ENCODE measurements at places on chromosomes 6 and 20.

- DNase-seq, result peak; percentile 70
These were observed 76.4 kb upstream of the RNF24 start for GRCh38 chr20:4091490-4092479.

DNA sequence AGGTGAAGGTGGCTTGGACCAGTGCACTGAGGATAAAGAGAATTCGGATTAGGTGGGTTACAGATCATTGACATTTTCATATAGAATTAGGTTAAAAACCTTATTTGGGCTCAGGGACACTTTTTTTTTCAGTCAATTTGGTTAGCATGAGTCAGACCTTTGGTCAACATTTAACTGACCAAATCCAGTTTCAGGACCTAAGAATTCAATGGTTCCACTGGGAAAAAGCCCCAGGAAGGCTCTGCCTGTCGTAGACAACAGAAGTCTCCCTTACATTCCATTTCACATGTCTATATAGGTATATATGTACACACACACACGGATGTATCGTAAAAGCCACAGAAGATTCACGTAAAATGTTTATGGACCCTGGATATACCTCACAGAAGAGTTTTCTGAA is 184.2 kb upstream of the RREB1 start:
- no peak for DNase-seq

- DNase-seq, result peak; percentile 79
These were observed 134.2 kb downstream of the TRIM27 start for GRCh38 chr6:28789553-28790083.

- DNase-seq, result no peak
These were observed 157.6 kb downstream of the SLC35B3 start for GRCh38 chr6:8277769-8278168.

- DNase-seq, result no peak
These were observed at the start of gene GJA10 for GRCh38 chr6:89894169-89894568. TSS of gene GJA10 (plus strand) at chr6:89894469. CDS start at chr6:89894469, 0 bp downstream.

- no peak for DNase-seq
These were observed 283.7 kb downstream of the SYNE1 start for GRCh38 chr6:152353440-152353839.

- DNase-seq, result no peak
These were observed 118.5 kb upstream of the PHACTR3 start for GRCh38 chr20:59485576-59486454.

GRCh38 chr20:56925082-56925830 is 296.1 kb downstream of the TFAP2C start:
- DNase-seq, result no peak

DNA sequence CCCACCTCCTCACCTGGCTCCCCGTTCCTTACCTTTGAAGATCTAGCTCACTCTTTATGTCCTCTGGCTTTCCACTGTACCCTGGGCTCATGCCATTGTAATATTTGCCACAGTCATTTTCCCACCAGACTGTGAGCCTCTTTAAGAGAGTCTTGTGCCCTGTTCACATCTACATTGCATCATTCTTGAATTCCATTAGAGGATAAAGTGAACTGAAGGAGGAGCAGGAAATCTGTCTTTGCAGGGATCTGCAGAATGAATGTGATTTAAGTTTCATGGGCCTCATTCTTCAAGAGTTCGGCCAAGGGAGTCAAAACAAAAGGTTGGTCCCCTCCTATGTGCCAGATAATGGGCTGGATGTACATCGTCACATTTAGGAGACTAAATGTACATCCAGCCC is 272.6 kb upstream of the CITED2 start:
- DNase-seq, result no peak

DNA sequence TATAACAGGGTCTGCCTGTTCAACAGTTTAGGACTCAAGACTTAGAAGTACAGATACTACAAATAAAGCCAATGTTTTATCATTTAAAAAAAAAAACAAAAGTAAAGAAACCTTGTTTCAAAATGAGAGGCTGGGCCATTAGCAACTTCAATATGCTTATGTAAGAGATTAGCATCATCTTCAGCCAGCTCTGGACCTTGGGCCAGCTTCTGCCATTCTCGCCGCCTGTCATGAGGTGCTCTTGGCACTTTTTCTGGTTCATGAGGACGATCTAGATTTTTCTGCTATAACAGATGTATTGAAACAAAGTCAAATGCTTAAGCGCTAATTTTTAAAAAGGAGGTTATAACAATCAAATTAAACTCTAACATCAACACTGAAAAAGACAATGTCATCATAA is 74.2 kb downstream of the WASF1 start:
- no peak for DNase-seq

DNA sequence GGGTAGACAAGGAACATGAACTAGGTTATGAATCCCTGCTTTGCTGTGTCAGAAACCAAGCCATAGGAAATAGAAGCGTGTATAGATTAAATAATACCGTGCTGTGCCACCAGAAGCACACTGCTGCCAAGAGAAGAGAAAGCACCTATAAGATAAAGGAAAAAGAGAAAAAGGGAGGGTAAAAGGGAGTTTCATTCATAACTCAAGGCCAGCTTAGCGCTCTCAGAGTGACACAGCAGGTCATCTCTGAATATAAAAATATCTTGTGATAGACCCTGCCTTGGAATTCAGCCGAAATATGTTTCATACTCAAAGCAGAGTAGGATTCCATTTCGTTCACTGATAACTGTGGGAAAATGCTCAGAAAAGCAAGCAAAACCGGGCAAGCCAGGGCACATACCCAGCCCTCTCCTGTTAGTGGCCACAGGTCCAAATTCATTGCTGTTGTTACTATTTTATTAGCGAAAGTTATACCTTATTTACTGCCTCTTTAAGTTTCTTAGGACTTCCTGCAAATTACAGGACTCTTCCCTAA is 8.7 kb downstream of the JAG1 start:
- DNase-seq, result no peak

DNA sequence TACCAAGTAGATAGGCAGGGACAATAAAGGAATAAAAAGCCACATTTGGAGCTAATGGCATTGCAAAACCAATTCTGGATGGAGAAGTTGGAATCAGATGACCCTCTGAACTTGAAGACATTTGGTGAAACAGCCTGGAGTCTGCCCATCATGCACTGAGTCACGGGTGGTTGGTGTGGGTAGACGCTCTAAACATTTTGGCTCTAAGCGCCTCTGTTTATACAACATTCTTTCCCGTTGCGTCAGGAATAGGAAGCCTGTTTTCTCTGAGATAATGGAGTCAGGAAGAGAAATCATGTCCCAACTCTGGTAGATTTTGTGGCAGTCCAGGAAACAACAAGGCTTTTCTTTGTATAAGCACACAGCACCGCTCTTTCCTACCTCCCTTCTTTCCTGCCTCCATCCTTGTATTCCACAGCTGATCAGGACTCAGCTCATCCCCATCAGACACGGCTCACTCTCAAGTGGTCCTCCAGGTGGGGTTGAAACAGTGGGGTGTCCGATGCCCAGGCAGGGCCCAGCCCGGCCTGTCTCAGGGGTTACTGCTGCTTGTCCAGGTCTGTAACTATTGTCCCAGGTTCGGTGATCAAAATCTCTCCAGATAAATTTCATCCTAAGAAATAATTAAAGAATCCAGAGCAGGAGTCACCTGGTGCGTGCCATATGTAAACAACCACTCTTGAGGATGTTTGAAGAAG is 12.1 kb upstream of the RAMACL start:
- DNase-seq, result peak; percentile 96

DNA sequence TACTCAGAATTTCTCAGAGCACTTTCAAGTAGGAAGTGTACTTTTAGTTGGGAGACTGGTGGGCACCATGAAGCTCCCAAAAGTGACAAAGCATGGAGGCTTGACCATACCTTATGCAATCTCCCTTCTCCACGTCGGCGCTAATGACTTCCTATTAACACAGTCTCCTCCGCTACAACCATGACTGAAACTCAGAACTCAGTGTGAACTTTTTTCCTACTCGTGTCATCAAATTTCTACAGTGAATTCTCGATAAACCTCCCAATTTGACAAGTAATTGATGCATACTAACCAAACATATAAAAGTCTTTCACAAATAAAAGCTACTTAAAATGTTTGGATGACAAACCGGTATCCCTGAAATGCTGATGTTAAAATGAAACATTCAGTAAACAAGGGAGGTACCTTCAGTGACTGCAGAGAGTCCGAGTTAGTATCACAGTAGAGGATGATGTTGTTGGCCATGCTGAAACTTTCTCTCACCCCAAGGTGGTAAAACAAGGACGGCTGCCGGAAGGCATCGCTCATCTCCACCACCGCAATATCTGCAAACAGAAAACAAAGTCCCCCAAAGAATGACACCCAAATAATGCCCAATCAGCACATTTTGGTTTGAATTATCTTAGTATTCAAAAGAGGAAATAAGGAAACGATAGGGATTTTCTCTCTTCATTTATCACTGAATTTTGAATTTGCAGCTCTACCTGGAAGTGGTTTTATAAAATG is 72.1 kb downstream of the MAP3K5 start:
- no peak for DNase-seq

DNA sequence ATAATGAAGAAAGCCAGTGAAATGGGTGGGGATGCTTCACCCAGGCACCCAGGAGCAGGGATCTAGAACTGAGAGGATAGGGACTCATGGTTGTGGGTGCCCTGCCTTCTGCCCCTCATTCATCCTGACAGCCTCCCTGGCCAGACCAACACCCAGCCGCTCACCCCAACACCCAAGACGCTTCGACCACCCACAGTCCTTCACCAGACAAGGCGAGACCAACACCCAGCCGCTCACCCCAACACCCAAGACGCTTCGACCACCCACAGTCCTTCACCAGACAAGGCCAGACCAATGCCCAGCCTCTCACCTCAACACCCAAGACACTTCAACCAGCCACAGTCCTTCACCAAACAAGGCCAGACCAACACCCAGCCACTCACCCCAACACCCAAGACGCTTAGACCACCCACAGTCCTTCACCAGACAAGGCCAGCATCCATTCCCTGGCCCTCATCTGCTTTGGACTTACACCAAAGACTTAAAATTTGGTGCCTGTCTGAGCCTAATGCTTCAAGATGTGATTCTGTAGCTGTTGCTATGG is 131.5 kb downstream of the ANKRD60 start:
- DNase-seq, result no peak

DNA sequence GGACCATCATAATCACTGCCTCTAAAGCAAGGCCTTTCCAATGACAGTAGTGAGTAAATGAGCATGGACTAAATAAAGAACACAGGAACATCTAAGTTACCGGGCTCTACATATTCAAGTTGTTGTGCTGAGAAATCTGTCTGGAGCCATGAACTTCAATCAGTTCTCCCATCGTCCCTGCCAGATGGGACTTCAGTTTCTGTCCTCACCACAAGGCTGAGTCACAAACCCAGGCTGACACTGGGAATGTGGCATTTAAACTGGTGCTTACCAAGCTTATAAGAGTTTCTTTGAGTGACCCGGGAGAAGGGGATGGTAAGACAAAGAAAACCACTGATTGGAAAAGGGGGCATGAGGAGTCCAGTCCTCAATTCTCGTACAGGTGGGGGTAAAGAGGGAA is 497.0 kb downstream of the MAFB start:
- DNase-seq, result peak; percentile 8

DNA sequence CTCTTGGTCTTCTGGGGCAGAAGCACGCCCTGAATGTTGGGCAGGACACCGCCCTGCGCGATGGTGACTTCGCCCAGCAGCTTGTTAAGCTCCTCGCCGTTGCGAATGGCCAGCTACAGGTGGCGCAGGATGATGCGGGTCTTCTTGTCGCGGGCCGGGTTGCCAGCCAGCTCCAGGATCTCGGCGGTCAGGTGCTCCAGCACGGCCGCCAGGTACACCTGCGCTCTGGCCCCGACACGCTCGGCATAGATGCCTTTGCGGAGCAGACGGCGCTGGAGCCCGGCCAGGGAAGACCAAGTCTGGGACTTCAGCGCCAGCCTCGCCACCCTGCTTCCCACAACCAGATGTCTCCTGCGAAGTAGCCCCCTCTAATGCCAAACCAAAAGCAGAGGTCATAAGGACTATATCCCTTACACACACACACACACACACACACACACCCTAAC is 8.0 kb upstream of the SLC17A3 start:
- no peak for DNase-seq

- DNase-seq, result no peak
These were observed 514.0 kb upstream of the BTBD3 start for GRCh38 chr20:11403711-11404110.

GRCh38 chr20:40009542-40009941 is 679.5 kb downstream of the MAFB start:
- DNase-seq, result peak; percentile 78

DNA sequence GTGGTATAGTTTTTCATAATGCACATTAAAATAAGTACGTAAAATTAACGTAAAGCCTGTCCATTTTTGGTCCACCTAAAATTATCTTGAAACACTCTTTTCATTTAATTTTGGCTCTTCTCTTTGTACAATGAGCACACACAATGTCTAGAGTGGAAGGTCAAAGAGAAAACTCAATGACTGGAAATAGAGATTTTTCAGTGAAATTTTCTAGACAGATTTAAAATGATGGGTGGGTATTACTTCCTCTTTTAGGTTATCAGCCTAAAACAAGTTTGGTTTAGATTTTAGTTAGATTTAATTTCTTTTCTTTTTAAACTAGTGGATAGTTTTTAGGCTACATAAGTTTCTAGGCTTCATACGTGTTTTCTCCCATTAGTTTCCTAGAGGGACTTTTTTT is 24.9 kb downstream of the DSE start:
- DNase-seq, result no peak

GRCh38 chr20:10728873-10729670 is 55.3 kb upstream of the JAG1 start:
- no peak for DNase-seq

- no peak for DNase-seq
These were observed 580.6 kb downstream of the TFAP2A start for GRCh38 chr6:9834233-9834632.

DNA sequence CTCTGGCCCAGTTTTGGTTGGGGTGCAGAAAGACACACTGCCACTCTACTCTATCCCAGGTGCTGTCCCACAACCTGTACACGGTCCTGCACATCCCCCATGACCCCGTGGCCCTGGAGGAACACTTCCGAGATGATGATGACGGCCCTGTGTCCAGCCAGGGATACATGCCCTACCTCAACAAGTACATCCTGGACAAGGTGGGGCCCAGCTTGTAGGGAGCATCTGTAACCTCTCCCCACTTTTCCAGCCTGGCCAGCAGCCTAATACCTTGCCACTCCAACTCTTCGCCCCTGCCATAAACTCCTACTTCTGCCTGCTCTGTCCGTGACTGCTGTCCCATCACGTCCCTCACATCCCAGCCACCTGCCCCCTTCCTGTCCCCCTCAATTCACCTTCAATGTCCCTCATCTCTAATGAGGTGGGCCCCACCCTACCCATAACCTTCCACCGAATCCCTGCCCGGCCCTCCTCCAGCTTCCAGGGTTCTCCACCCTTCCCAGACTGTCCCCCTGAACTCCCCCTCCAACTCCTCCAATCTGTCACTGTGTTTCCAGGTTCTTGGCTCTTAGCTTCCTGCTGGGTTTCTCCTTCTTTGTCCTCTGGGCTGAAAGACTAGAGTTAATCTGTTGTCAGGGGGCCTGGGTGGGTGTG is 12.1 kb downstream of the DEF6 start:
- no peak for DNase-seq

- DNase-seq, result no peak
These were observed 9.3 kb downstream of the DLL1 start for GRCh38 chr6:170281331-170282292.

DNA sequence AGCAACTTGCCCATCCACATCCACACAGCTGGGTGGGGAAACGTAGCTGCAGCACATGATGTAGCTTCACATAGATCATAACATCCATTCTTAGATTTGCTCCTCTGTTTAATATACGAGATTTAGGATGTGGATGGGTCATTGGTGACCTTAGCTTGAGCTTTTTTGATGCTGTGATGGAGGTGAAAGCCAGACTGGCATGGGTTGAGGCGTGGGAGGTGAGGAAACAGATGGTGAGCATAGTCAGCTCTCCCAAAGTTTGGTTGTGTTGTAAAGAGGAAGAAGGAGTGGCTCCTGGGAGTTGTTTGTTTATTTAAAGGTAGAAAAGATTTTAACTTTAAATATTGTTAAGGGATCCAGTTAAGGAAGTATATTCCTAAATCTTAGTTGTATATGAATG is 5.3 kb downstream of the ARFGEF2 start:
- DNase-seq, result no peak

All from EL (cell line).